ENCODE measurements at places on chromosomes 4 and X.
A peak's percentile ranks its signal among the peaks of the same experiment; 100 is the strongest.

DNA sequence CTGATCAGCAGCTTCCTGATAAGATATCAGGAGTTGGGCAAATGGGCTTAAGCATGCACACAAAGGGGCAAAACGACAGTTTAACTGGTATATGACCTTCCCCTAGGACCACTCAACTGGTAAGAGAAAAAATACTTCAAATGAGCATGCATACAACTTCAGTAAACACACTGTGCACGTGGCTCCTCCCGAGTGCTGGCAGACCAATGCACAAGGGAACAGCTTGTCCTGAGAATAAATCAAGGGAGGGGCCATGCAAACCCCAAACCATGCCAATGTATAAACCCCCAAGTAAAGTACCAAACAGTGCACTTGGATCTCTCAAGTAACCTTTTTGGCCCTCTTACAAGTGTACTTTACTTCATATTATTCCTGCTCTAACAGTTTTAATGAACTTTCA is 293.3 kb upstream of the TBX22 start:
- no peak for DNase-seq

GRCh38 chrX:100350704-100351489 is 59.2 kb downstream of the PCDH19 start:
- no peak for DNase-seq

- no peak for DNase-seq
Observed at GRCh38 chr4:110130576-110131358, 67.6 kb downstream of the ELOVL6 start.

- DNase-seq = peak; percentile 8
Observed at GRCh38 chrX:84729809-84730208, 227.6 kb upstream of the HDX start.

DNA sequence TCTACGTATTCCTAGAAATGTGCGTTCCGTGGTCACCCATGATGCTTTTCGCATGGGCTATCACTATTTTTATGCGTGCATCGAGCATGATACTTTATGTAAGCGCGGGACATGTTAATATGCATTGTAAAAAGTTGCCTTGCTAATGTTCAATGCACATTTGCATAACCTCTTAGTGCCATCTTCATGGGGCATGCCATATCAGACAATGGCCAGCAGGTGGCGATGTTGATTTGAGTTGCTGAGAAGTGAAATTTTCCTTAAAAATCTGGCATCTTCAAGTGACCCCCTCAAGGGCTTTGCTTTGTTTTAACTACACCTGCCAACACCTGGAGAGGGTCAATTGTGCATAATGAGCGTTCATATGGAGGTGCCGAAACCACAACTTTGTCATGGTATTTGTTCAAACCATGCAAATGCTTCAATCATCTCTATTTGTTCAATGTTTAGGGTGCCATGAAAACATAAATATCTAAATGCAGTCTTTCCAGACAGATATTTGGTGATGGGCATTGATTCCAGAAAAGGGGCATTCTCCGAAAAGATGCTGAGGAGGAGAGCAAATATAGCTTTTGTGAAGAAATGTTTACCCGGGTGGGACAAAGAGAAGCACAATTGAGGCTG is 833.9 kb upstream of the PRKX start:
- DNase-seq = peak; percentile 69

DNA sequence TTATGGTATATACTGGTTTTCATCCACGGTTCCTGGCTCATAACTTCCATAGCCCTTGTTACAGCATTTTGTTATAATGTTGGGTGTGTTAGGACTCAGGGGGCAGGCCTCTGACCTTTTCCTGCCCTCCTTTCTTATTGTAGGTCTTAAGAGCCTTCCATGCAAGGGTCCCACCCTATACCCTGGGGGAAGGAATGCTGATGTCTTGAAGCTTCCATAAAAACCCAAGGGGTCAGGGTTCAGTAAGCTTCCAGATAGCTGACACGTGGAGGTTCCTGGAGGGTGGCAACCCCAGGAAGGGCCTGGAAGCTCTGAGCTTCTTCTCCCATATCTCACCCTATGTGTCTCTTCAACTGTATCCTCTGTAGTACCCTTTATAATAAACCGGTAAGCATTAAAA is 29.6 kb downstream of the ATP11C start:
- DNase-seq = no peak

DNA sequence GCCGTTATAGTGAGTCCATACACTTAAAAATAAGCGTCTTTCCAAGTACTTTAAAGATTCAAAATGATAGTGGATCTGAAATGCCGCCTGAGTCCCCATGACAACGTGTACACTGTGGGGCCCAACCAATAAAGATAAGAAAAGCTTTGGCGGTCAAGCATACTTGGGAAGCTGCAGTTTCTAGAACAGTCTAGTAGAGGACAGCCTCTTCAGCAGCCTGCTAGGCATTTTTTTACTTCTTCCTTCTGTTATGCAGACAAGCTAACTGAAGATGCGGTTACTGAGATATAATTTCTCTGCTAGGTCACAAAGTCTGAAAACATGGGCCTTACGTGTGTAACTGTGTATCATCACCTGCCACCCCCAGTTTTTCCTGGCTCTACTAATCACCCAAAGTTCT is 402 bp upstream of the UPRT start:
- no peak for DNase-seq
